Stimulated activated CD4-positive, alpha-beta T cell treated with anti-CD3 and anti-CD28 coated beads, Interleukin-1b, Interleukin-23, amount 100 ng/mL, for 1 hour (primary cell): ENCODE measurements at places on chromosomes 3 and 15.

DNA sequence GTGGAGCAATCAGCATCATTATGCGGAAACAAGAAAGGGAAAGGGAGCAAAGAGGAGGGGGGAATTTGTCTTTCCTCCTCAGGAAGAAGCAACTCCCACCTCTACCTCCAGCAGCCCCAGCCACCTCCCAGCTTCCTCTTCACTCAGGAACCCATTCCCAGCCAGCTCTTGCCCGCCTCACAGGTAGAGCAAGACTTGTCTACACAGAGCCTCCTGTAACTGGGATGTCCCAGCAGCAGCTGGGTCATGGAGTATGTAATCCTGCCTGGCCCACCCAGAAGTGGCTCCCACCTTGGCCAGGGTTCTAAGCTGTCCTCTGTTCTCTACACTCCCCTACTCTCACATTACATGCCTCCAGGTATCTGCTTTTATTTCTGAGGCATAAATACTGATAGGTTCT lies 14.0 kb downstream of the IGDCC3 start:
- DNase-seq: no peak

- no peak for DNase-seq
These were observed 271.8 kb upstream of the LYSMD4 start for GRCh38 chr15:100005013-100005412.

DNA sequence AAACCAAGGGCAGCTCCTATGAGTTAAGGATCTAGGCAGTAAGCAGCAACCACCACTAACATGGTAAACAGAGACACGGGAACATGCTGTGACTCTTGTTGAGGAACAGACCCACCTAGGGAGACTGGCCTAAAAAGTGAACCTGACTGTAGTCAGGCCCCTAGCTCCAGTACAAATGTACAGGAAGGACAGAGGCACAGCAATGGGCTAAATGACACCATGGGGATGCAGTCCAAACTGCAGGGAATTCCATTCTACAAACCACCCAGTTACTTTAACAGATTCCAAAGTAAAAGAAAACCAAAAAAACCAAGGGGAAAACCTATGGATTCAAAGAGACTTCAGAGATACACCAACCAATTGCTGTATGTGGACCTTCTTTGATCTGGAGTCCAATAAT lies 28.2 kb upstream of the CGNL1 start:
- DNase-seq: no peak

DNA sequence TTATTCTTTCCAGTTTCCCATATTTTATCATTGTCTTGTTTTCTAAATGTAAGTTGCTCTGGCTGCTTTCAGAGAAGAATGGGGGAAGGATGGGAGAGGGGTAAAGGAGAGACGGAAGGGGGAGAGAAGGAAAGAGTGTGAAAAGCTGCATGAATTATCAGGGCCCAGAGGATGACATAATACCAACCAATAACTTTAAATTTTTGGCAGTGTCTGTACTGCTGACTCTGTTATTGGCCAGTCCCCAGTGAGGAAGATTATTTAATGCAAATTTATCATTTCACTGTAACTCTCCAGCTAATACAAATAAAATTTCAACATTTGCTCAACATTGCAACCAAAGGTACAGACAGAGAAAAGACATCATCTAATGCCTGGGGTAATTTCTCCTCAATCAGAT lies 551.7 kb upstream of the CFAP20DC start:
- no peak for DNase-seq

- no peak for DNase-seq
These were observed 302.7 kb upstream of the CHRNA7 start for GRCh38 chr15:31727612-31728011.

DNA sequence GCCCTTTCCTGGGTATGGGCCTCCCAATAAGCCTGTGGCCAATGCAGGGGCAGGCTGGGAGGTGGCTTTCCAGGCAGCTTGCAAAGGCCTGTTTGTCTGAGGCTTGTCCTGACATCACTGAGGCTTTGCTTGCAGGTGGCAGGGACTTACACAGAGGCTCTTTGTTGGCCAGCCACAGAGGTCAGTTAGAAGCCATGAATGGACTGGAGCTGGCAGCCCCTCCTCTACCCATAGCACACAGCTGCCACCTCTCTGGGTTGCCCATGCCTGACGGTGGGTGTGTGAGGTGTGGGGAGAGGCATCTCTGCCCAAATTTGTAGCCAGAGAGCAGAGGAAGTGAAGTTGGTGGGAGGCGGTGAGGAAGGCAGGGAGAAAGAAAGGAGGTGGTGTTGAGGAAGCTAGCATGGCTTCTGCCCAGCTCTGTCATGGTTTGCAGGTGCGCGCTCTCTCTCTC lies 17.1 kb downstream of the LIMD1 start:
- no peak for DNase-seq

DNA sequence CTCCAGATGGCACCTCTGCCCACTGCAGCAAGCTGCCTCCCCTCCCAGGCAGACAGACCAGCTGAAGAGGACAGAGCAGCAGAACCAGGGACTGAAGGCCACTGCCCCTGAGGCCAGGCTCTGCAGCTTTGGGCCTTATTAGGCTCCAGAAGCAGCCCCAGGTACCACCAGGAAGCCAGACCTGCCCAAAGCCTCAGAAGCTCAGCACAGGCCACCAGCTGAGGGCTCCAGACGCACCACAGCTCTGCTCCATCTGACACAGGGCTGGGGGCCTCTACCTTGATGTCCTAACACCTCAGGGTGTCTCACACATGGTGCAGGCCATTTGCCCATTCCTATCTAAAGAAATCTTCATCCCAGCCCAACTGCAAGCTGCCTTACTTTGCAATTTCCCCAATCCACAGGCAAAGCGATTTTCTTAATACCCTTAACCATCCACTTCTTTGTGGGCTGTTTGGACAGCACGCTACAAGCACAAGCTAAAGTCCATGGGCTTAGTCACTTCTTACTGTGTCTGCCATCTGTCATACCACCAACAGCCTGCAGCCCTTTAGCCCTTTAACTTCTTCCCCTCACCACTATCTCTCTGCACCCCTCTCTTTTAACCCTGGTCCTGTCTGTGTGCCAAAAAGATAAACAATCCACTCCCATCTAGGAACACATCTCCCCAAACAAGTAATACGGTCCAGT lies 112.1 kb downstream of the IQSEC1 start:
- DNase-seq: no peak

GRCh38 chr15:32222716-32223115 lies 180.4 kb downstream of the GOLGA8K start:
- no peak for DNase-seq

- DNase-seq: no peak
These were observed 148.1 kb downstream of the EEFSEC start for GRCh38 chr3:128301186-128302023.
